ENCODE measurements at places on chromosomes 7 and 10. TPM values are rescaled to one million over a fixed set of nuclear protein-coding genes. Genes with fewer than 3 reads are reported as not detected.

RNF32 gene
- 3.6 TPM for total RNA-seq

P4HA1 gene
- total RNA-seq: 23.9 TPM

DGKI gene
- total RNA-seq: 1.4 TPM

UPK3B gene
- total RNA-seq: 1.0 TPM

LAMB1 gene
- 199 TPM for total RNA-seq

ACTA2 gene
- 25.6 TPM for total RNA-seq

MYL7 gene
- not detected for total RNA-seq

TET1 gene
- not detected for total RNA-seq

NYAP1 gene
- not detected for total RNA-seq

UCN3 gene
- total RNA-seq: not detected

PDE1C gene
- total RNA-seq: 0.14 TPM

ITPRID1 gene
- not detected for total RNA-seq

CALML5 gene
- total RNA-seq: not detected

KNDC1 gene
- total RNA-seq: 2.4 TPM

MKX gene
- total RNA-seq: not detected

PNLIPRP1 gene
- total RNA-seq: not detected

SFRP4 gene
- not detected for total RNA-seq

FAS gene
- 55.6 TPM for total RNA-seq

OPN4 gene
- total RNA-seq: not detected

CALHM2 gene
- 4.2 TPM for total RNA-seq

UPK3BL2 gene
- 17.4 TPM for total RNA-seq

FFAR4 gene
- total RNA-seq: not detected

MMP21 gene
- total RNA-seq: not detected

NACAD gene
- not detected for total RNA-seq

AZGP1 gene
- 0.58 TPM for total RNA-seq

PTF1A gene
- total RNA-seq: not detected

FAM25C gene
- not detected for total RNA-seq

SLC39A12 gene
- not detected for total RNA-seq

LGI1 gene
- not detected for total RNA-seq

CALD1 gene
- total RNA-seq: 183 TPM

CACNB2 gene
- total RNA-seq: 3.3 TPM

CFAP70 gene
- total RNA-seq: 2.9 TPM

EIF3A gene
- total RNA-seq: 226 TPM

PILRA gene
- total RNA-seq: 0.65 TPM

AKR1B15 gene
- total RNA-seq: not detected

CAV1 gene
- total RNA-seq: 225 TPM

SPDYE1 gene
- total RNA-seq: not detected

GRM3 gene
- not detected for total RNA-seq

ADIRF gene
- total RNA-seq: 89.0 TPM

SLC29A4 gene
- total RNA-seq: 0.96 TPM

Measured in MCF 10A (cell line).